ENCODE measurements at places on chromosomes 6 and 20.

- no peak for DNase-seq
Observed at GRCh38 chr6:3355011-3355357, 96.2 kb downstream of the PSMG4 start.

GRCh38 chr6:100320686-100321085 lies 144.0 kb downstream of the SIM1 start:
- no peak for DNase-seq

DNA sequence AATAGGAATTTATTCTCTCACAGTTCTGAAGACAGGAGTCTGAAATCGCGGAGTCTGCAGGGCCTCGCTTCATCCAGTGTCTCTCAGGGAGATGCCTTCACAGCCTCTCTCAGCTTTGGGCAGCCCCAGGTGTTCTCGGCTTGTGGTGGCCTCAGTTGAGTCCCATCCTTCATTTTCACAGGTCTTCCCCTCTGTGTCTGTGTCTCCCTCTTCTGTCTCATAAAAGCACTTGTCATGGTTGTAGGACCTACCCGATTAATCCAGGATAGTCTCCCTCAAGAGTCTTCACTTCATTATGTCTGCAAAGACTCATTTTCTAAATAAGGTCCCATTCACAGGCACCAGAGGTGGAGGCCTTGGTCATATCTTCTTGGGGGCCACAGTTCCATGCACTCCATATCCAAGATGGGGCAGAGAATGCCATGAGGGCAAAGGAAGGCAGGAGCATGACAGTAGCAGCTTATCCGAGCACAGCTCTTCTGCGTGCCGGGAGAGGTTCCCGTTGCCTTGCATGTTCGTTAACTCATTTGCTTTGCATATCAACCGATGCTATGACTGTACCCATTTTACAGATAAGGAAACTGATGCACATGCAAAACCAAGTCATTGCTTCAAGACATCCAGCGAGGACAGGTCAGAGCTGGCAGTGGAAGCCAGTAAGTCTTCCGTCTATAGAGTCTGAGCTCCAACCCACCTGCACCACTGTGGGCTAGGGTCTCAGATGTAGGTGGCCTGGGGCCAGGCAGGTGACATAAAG lies 363.8 kb upstream of the SULF2 start:
- no peak for DNase-seq

GRCh38 chr6:138571585-138572166 lies 72.4 kb upstream of the NHSL1 start:
- no peak for DNase-seq

DNA sequence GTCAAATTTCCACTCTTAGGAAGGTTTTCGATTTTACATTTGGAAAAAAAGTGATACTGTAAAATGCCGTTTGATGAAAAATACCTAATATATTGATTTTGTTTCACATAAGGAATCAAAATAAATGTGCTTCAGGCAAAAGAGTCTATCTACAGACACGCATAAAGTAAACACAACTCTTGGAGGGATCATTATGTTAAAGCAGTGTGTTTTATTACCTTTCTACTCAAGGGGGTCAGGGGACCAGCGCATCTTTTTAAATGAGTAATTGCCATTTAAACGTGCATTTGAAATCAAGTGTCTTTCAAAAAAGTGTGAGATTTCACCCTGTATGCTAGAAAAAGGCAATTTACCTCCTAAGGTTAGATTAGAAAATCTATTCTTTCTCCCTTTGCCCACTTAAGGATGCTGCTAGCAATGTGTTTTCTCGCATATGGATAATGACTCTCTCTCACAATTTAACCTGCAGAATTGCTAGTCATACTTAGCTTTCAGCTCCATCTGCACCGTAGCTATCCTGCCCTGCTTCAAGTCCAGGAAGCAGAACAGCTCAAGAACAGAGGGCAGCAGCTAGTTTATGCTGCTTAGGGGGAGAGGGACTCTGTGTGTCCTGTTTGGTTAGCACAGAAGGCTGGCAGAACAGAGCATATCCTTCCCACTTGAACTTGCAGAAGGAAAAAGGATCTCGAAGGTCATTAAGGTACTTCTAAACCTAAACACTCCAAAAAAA lies 35.0 kb downstream of the NKAIN2 start:
- no peak for DNase-seq

- DNase-seq = no peak
Observed at GRCh38 chr6:143828572-143828971, 14.6 kb upstream of the LTV1 start.

DNA sequence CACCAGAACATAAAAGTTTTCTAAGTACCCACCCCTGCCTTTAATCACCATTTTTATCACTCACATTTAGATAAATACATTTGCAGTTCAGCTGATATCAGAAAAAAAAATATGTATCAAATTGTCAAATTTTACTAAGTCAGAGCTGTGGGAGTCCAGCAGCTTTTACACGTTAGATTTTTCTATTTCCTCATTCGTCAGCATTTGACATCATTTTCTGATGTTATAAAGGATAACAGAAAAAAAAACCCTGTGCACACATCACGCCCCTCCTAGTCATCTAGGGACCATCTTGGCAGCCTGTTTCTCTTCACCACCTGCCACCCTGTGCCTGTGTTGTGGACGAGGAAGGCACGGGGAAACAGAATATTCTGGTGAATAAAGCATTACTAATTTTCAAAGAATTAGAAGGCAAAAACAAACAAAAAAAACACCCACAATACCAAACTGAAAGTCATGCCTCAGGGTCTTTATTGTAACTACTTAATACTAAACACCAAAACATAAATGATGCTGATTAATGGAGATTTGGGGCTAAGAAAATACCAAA lies 12.4 kb downstream of the B4GALT5 start:
- DNase-seq = peak; percentile 59

DNA sequence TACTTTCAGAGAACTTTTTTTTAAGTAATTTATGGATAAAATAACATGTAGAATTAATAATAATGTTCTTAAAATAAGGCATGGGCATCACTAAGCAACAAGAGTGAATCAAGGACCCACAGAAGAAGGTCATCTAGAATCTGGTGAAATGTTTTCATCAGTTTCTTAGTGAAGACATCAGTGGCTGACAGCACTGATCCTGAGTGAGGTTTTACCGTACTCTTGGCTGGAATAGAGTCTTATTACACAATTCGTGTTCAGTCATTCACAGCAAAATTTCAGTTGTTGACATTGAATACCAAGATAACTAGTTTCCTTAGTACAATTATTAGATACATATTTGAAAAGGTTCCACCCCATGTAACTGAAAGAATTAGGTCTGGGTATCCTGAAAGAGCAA lies 140.4 kb downstream of the C6orf58 start:
- DNase-seq = no peak

DNA sequence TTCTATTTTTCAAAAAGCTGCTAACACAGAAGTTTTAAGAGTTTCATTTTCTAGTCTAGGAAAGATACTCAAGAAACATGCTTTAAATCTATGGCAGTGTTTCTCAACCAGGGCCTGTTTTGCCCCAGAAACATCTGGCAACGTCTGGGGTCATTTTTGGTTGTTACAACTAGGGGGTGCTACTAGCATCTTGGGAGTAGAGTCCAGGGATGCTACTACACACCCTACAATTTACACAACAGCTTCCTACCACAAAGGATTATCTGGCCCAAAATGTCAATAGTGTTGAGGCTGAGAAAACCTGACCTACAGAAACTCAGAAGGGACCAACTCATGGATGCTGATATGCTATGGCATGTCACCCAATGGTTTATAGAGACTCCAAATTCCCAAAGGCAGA lies 24.4 kb downstream of the SERAC1 start:
- DNase-seq = peak; percentile 19

GRCh38 chr6:37175332-37176267 lies 5.6 kb downstream of the PIM1 start:
- DNase-seq = peak; percentile 32

Measured in suppressor macrophage treated with lipopolysaccharide for 1 hour (primary cell).